ENCODE measurements at places on chromosomes 7 and 10.

- no peak for DNase-seq
Observed at GRCh38 chr7:102064361-102065025, 222.2 kb upstream of the SH2B2 start.

DNA sequence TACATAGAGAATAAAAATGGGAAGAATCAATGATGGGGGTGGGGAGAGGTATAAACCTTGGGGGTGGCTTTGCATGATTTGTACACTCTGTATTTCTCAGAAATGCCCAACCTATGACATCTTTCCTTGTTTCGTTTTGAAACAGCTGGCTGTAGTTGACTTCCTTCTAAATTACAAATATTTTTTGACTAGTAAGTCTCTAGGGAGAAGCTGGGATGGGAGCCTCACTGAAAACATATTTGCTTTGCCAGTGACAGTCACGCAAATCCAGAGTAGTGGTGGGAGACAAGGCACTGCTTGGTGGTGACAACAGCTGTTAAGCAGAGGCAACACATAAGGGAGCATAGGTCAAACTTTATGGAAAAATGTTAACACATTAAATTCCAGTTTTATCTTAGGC lies 440.5 kb downstream of the SEMA3D start:
- no peak for DNase-seq

DNA sequence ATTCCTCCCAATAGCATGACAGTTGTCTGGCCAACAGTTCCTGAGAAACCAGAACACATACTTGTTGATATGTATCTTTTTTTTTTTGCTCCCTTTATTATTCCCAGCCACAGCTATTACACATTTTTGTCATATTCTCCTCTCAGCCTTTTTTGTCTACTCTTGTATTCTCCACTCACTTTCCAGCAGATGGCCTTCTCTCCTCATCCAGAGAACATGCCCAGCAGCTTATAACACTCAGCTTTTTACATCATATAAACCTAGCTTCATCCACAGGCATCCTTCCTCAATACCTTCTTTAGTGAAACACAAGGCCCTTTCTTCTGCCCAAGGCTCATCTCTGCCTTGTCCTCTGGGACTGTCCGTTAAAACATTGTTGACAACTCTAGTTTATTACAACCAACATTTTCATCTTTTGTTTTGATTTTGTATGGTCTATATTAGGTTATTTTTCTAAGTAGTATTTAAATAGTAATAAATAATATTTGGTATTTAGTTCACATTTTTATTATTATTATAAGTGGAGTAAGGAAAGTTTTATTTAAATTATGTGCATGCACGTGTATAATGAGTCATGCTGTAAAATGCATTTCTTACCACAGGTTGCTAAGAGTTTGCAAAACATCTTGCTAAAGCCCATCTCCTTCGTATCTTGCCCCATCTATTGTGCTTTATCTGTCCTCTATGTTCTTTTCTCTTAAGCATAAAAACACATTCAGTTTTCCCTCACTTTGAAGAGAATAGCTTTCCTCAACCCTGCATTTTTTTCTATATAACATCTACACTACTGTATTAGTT lies 101.5 kb downstream of the ORC5 start:
- no peak for DNase-seq

- no peak for DNase-seq
Observed at GRCh38 chr10:126563361-126563760, 107.1 kb downstream of the C10orf90 start.

- DNase-seq, result no peak
Observed at GRCh38 chr10:63421591-63421990, 44.2 kb downstream of the JMJD1C start.

GRCh38 chr10:110561292-110561691 lies 6.2 kb upstream of the SMC3 start:
- no peak for DNase-seq

DNA sequence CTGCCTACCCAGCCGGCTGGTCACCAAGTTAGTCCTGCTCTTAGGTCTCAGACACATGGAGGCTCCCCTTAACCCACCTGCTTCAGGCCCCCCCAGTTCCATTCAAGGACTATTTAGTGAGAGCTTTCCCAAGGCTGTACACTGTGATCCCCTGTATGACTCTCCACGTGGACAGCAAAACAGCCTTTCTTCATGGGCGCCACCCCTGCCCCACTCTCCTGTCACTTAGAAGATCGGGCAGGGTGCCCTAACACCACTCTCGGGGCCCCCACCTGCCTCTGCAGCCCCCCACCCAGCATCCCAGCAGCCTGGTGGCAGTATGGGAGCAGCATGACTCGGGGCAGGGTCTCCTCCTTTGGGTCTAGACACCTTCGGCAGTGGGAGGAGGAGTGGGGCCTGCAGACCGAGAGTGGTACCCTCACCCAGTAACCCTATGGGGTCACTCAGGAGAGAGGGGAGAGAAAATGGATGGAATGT lies 116.6 kb downstream of the PTPN20 start:
- DNase-seq, result no peak

DNA sequence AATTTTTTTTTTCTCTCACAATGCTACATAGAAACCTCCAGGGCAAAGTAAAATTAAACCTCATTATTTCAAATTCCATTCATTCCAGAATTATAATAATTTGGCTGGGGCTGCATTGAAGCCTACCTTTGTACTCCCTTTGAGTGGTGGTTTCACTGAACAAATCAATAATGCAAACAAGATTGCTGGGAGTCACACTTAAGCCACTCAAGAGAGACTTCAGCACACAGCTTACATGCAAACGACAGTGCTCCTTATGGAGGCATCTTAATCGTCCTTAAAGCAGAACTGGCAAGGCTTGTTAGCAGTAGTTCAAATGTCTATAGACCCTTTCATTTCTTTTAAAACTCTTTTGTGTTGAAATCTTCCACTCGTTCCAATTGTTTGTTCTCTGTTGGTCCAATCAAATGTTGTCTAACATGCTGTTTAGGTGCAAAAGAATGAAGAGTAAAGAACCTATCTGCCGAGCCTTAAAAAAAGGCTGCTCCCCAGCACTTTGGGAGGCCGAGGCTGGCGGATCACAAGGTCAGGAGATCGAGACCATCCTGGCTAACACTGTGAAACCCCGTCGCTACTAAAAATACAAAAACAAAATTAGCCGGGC lies 294.9 kb downstream of the FGFR2 start:
- DNase-seq, result no peak

DNA sequence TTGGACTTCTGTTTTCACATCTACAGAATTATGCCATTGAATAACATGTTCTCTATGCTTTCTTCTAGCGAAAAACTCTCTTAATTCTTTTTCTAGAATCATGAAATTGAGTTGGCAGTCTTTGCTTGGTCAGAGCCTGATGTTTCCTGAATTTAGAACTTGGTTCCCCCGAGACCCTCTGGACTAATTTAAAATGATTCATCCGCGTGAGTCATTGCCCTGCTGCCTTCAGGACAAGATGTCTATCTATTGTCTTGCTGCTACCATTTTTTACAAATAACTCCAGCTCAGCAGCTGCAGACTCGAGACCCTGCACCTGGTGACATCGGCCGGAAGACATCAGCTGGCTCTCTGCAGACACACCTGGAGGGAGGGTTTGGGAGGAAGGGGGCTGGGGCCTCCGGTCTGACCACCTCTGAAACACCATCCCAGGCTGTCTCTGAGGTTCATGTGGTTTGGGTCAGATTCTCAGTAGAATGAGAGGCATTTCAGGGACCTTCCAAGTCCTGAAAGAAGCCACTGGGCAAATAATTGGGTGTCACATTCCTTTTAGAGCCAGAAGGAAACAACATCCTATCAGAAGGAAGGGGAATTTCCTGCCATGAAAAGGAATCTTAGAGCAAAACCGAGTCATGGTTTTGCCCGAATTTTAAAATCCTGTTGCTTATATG lies 20.9 kb upstream of the KLF6 start:
- DNase-seq, result no peak

DNA sequence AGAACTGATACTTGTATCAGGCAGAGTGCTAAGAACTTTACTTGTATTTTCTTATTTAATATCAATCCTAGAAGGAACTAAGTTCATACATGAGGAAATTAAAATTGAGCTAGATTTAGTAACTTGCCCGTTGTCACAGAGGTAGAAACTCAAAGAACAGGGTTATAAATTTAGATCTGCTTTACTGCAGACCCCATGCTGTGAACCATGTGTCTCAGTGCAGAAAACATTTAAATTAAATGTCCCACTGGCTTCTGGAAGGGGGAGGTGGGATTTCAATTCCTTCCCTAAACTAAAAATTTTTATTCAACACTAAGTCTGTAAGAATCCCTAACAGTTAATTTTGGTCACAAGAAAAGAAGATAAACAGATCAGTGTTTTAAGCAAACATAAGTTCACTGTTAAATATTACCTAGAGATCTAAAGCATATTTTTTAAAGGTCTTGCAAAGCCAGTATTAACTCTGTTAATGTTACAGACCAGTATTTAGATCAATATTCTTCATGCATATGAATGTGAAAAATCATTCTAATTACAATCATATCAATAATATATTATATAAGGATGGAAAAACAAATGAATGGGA lies 23.1 kb downstream of the WASL start:
- DNase-seq, result no peak

GRCh38 chr7:42869131-42870020 lies 42.5 kb downstream of the C7orf25 start:
- DNase-seq, result peak; percentile 26

DNA sequence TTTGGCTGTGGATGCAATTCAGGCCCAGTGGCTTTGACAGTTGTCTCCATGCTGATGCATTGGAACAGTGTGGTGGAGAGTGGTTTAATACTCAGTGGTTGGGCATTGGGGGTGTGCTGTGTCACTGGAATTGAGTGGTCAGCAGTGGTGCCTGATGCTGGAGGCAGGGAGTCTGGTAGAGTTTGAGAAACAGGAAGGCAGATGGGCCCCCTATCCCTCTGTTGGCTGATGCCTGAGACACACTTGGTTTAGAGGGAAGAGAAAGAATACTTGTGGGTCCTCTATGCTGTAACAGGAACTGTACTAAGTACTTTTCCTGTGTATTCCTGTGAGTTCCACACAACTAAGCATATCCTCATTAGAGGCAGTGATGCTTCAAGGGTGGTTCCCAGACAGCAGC lies 55.4 kb downstream of the EEPD1 start:
- no peak for DNase-seq

DNA sequence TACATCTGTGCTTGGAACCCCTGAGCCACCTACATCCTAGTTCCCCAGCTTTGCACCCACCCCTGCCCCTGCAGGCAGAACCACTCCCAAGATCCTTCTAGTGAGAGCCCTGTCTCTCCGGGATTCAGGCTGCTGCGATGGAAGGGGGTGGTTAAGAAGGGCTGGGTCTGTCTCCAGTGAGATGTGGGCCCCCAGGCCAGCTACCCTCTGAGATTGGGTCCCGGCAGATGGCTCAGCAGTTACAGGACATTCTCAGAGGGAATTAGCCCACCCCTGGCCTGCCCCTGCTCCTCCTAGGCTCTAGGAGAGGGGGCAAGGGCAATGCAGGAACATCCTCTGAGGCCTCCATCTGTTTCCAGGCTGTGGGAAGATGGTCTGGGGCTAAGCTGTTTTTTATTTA lies 27.7 kb downstream of the SLC29A3 start:
- no peak for DNase-seq

DNA sequence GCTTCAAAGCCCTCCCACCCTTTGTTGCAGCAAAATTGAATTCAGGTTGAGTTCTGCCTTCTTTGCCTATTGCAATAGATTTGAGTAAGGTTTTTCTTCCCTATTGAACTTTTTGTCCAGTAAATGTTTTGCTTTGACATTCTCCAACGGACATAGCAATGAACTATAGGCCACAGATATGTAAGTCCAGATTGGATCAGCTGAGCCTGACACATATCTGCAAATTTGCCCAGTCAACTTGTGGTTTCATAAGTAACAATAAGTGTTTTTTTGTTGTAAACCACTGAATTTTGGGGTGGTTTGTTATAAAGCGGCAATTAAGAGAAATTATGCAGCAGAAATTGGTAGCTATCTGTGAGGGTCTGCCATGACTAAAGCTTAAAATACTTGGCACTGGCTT lies 332.1 kb upstream of the SORCS1 start:
- no peak for DNase-seq
